ENCODE measurements at places on chromosomes 12 and 14.

DNA sequence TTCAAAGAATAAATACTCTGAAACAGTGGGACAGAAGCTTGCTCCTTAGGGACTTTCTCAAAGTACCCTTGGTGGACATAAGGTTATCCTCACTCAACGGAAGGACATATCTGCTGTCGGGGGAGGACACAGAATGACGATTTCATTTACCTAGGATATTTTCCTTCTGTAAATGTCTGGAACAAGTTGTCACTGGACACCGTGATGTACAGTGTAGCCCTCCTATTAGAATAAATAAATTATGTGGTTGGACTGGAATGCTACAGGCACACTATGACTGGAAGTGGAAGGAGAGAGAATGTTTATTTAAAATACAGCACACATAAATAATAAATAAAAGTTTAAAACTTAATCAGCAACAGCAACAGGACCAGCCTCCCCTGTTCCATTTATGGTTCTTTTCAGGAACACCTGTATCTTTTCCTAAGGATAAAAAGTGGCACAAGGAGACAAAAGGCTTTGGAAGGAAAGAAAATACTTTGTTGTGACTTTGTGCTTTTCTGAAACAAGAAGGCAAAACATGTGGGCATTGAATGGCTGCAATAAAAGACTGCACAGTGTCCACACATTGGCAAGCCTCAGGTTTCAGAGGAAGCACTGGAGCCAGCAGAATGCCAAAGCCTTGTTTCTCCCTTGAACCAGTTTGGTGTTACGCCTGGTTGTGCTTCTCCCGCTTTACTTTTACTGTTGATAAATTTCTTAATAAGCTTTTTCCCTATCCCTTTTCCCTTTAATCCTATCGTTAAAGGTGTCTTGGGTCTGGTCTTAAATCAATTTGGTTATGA lies 36.8 kb downstream of the FGD4 start:
- peak; percentile 64 for DNase-seq

DNA sequence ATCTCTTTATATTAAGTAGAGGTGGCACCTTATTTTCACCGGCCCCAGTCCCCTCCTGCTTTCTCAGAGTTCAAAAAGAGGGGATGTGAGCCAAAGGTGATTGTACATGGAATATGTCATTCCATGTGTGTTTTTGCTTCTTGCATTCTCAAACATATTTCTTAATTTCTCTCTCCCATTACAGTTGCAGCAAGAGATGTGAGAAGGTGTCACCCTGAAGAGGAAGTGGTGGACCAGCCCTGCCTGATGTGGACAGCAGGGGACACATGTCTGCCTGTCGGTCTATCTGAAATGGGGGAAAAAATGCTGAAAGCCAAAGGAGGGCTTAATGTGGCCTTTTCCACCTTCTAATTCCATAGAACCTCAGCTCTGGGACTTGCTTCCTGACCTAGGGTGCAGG lies 1.9 kb upstream of the FOXN3 start:
- DNase-seq, result no peak

- no peak for DNase-seq
Observed at GRCh38 chr14:26410189-26410685, 187.6 kb downstream of the NOVA1 start.

DNA sequence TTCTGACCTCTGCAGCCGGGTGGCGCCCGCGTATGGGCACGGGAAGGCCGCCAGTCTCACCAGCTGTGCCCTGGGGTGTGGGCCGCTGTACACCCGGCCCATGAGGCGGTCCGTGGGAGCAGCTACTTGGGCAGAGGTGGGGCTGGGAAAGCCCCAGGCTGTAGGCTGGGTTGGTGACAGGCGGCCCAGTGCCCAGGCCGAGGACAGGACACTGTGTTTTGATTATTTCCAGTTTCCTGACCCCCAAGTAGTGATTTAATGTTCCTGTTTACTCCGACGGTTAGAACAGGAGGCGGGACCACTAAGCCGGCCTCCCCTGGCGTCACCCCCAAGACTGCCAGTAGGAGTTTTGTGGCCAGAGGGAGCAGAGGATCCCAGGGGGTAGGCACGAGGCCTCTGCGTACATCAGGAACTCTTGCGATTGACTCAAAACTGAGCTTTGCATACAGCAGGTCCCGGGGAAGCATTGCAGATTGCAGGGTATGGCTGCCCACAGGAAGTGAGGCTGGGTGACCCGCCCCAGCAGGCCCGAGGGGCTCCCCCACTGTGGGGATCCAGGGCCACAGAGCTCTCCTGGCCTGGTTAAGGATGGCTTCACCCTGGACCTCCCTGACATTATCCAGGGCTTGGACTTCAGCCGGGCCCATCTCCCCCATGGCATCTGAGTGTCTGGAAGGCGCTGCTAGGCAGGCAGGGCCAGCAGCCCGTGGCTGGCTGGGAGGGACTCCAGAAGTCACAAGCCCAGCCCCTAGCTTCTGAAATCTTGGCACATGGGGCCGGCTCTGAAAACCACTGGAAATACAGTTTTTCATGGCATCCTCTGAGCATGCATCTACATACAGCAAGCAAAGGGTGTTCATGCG lies 42.5 kb upstream of the DIO3 start:
- peak; percentile 8 for DNase-seq

DNA sequence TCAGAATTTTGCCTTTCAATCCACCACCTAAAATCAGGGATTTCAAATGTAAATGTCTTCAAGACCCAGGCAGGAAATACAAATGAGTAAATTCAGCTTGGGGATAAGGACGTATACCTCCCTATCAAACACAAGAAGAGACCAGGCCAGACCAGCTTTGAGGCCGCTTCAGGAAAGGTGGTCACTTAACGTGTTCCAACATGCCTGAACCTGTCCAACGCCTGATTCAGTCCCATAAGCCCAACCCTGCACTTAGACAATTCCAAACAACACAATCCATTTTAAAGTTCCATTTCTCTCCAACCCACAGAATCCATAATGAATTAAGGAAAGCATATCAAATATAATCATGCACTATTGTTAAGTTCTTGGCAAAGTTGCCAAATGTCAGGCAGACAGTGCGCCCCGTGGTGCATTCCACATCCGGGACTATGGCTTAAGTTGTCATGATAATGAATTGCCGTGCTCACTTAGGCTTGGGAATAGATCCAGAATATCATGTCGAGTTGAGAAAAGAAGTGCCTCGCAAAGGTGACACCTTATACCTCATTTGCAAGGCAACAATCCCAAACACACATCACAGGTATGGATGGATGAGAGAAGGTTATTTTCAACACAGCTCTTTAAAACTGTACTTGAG lies 35.5 kb downstream of the CCDC60 start:
- DNase-seq, result no peak

DNA sequence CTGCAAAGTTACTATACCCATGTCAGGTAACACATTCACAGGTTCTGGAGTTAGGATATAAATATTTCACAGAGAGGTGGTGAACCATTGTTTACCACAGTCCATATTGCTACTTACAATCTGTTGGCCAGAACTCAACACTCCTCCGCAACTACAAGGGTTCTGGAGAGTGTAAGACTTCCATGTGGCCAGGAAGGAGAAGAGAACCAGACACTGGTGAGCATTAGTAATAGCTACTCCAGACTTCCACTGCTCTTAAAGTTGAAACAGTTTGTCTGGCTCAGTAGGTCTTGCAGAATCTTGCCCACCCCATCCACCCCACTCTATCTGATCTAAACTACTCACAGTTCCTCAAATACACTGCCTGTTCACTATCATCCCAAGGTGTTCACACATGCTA lies 369.6 kb downstream of the DUSP6 start:
- peak; percentile 17 for DNase-seq

DNA sequence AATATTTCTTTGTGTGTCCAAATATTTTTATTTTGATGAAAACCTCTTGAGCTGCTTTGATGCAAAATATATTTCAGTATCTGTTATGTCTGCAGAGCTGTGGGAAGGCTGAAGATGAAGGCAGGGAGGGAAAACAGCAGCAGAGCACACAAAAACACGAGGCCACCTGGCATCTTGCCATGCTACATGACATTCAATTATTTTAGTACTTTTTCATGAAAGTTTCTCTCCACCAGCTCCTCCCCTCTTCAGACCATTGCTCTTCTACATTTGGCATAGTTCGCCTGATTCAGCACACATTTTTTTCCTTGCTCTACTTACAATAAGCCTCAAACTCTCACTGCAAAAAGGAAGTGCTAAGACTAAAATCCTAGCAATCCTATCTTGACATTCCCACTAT lies 4.6 kb upstream of the ALX1 start:
- DNase-seq, result no peak

DNA sequence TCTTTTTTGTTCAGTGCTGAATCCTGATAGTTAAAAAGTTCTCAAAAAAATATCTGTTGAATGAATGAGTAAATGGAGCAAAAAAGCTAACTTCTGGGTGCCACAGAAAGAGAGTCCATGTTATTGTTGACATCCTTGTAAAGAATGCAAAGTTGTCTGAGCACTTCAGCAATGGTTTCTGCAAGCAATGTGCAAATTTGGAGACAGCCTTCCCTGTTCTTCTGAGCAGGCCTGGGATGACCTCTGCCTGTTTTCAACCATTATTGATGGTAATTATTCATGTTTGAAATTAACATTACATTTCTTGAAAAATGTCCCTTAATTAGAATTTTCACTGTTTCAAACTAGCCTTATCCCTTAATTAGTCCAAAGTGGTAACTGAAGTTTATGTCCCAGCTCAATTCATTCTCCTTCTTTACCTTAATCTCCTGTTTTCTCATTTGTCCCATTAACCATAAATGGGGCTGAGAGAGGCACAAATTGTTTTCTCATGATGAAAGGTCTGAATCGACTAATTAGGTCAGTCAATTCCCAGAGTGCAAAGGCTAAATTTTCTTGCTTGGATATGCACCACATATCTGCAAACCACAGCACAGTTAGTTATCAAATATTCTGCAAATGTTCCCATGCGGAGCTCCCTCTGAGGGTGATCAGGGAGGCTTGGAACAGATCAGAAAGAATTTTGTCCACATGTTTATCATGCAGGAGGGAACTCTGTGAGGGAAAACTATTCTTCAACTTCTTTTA lies 139.4 kb upstream of the KRR1 start:
- DNase-seq, result peak; percentile 66

DNA sequence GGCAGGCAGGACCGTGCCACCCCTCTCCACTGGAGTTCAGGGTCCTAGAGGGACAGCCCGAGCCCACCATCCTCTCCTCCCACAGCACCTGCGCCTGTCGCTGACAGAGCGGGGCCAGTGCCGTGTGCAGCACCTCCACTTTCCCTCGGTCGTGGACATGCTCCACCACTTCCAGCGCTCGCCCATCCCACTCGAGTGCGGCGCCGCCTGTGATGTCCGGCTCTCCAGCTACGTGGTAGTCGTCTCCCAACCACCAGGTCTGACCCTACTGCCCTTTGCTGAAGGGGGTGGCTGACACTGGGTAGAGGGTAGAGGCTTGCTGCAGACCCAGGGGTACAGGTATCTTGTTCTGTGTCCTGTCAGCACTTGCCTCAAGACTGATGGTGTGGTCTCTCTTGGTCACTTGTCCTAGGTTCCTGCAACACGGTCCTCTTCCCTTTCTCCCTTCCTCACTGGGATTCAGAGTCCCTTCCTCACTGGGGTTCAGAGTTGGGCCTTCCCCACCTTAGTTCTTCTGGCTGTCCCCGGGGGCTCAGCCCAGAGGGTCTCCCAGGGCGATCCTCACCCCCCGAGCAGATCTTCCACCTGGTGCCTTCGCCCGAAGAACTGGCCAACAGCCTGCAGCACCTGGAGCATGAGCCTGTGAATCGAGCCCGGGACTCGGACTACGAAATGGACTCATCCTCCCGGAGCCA lies 42.0 kb downstream of the SH2B3 start:
- DNase-seq, result no peak

DNA sequence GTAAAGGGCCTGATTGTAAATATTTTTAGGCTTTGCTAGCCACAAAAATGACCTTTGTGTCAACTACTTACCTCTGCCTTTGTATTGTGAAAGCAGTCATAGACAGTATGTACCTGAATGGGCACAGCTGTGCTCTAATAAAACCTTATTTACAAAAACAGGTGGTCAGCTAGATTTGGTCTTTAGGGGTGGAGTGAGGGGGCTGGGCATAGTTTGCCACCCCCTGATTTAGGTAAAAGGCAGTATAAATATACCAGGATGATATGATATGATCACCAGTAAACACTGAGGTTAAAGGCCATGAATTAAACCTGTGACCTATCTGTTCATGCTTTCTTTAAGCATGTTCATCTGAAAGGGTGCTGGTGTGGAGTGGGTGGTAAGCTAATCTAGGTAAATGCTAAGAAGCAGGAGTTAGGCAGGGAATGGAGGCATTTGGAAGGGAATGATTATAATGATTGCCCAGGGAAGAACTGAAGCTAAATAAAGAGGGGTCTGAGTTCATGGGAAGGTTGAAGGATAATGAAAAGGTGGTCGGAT lies 77.1 kb upstream of the BCAT1 start:
- no peak for DNase-seq

DNA sequence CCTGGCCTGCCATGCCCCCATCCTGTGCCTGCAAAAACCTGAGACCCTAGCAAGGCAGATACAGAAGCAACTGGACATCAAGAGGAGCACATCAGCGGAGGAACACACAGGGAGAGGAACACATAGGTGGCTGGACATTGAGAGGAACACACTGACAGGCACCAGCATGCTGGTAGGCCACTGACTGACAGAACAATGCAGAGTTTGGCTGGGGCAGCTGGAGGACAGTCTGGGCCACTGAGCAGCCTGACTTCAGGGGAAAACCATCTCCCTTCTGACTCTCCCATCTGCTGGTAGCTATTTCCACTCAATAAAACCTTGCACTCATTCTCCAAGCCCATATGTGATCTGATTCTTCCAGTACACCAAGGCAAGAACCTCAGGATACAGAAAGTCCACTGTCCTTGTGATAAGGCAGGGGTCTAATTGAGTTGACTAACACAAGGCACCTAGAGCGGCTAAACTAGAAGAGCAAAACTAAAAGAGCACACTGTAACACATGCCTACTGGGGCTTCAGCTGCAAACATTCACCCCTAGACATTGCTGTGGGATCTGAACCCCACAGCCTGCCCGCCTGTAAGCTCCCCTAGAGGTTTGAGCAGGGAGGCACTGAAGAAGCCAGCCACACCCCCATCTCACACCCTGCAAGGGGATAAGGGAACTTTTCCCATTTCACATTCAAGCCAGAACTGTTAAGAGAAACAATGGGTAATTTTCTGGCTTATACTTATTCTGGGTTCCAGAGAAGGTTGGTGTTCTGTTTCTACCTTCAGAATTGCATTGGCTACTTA lies 22.1 kb downstream of the CLECL1 start:
- DNase-seq, result no peak

- DNase-seq, result no peak
Observed at GRCh38 chr14:80679273-80679672, 262.3 kb downstream of the CEP128 start.

GRCh38 chr14:69335371-69335771 lies 62.7 kb downstream of the ERH start:
- no peak for DNase-seq
